ENCODE measurements at places on chromosomes 5 and 9.
A peak's percentile ranks its signal among the peaks of the same experiment; 100 is the strongest.

- DNase-seq = no peak
Measured at GRCh38 chr5:148933903-148934432, 107.6 kb downstream of the ADRB2 start.

- DNase-seq = no peak
Measured at GRCh38 chr5:30150231-30150630, 1043.3 kb upstream of the CDH6 start.

DNA sequence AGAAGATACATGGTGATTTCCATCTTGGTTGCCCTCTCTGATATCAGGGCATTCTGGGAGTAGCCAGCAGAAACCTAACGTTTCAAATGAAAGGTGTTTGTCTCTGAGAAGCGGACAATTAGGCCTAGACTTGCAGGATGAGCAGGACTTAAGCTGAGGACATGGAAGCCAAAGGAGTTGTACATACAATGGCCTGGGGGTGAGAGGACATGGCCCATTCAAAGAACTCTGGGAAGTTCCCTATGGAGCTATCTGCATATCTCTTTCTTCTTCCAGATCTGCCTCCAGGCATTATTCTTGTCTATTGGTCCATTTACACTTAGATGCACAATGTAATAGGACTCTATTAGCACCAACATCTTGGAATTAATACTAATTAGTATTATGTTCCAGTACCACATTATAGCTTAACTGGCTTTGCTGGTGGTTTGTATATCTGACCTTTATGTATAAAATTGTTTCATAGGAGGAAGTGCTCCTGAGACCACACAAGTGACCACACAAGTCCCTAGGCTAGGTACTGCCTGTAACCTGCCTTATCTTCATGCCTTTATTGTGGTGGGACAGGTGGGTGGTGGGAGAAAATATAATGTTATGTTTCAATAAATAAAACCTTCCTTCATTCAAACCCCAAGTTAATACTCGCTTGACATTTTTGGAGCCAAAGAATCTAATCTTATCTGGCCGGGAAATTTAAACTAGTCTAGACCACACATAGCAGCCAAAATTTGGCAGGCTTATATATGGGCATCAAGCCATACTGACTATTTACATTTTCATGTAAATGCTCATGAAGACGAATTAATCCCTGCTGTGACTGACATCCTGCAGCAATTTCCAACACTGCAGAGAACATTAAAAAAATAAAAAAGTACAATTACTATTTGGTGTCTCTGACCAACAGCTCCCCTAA, 52.1 kb upstream of the EQTN start:
- no peak for DNase-seq

GRCh38 chr5:109825450-109825849, 135.7 kb downstream of the MAN2A1 start:
- no peak for DNase-seq

DNA sequence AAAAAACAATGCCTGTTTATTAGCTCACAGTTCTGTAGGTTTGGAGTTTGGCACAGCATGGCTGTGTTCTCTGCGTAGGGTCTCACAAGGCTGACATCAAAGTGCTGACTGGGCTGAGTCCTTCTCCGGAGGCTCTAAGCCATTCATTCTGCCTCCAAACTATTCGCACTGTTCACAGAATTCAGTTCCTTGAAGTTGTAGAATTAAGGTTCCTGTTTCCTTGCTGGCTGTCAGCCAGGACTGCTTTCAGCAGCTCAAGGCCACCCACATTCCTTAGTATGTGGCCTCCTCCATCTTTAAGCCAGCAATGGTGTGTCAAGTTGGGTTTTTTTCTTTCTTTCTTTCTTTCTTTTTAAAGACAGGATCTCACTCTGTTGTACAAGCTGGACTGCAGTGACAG, 161.9 kb downstream of the CDH6 start:
- DNase-seq = no peak

DNA sequence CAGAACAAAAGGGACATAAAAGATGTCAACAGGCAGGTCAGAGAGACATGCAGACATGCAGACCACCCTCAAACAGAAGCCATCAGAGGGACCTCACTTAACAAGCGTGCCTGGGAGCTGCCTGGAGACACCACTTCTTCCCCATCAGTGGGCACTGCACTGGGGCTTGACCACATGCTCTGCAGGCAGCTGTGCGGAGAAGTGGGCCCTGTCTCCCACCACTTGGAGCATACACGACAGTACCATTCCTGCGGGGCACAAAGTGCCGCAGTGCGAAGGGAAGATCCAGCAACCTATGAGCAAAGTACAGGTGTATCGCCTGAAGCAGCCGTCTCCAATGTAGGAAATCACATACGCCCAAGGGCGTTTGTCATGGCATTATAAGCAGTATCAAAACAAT, 150.5 kb upstream of the FOXD4L5 start:
- no peak for DNase-seq

- DNase-seq = no peak
Measured at GRCh38 chr5:59222687-59223511, 640.0 kb downstream of the RAB3C start.

- no peak for DNase-seq
Measured at GRCh38 chr9:126317513-126317912, 9.1 kb upstream of the MVB12B start.

DNA sequence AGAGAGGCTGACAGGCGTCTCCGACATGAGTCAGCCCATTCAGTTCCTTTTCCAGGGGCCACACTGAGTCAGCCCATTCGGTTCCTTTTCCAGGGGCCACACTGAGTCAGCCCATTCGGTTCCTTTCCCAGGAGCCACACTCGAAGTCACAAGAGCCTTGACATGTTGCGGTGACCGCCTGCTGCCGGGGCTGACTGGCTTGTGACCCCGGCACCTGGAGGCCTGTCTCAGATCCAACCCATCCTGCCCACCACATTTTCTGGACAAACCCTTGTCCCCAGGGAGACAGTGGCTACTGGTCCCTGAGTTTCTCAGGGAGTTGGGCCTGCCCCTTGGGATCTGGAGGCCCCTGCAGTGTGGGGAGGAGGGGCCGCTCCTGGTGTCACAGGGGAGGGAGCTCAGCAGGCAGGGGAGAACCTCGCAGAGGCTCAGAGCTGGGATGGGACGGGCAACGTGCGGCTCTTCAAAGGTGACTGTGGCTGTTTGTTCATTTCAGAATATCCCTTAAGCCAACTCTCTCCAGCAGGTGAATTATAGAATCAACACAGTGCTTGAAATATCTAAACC, 40.5 kb upstream of the LPCAT1 start:
- no peak for DNase-seq

- no peak for DNase-seq
Measured at GRCh38 chr5:82384034-82384750, 106.0 kb upstream of the RPS23 start.

- DNase-seq = no peak
Measured at GRCh38 chr5:73039082-73039481, 81.3 kb upstream of the TMEM171 start.

DNA sequence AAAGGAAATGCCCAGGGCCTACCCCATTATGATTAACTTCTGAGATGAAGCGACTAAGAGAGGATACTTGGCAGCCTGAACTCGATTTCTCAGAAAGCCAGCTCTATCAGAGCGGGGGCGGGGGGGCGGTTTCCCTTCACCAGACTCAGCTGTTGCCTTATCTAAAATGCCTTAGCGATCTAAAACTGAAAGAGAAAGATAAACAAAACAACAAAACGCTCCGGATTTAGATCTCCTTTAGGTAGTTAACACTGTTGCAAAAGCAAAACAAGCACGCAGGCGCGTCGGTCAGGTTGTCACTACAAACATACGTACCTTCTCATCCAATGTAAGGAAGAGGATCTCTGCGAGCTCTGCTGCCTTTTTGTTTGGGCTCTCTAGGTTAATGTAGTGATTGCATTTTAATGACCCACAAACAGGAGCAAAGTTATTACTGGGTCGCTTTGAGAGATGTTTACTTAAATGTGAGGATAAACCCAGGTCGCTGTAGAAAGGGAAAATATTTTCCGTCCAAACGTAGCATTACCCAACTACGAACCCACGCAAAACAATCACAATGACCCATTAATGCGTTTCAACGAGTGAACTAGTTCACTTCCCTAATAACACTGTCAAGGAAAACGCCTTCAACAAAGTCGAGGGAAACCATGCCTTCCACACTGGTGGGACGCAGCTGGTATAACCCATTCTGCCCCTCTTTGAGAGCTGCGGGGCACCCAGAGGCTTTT, 982 bp downstream of the EPB41L4A start:
- DNase-seq = peak; percentile 47
